GM12865 (cell line): ENCODE measurements at places on chromosomes 1 and 21.

GRCh38 chr1:206708058-206708457 lies 23.4 kb downstream of the MAPKAPK2 start:
- DNase-seq = peak; percentile 69

DNA sequence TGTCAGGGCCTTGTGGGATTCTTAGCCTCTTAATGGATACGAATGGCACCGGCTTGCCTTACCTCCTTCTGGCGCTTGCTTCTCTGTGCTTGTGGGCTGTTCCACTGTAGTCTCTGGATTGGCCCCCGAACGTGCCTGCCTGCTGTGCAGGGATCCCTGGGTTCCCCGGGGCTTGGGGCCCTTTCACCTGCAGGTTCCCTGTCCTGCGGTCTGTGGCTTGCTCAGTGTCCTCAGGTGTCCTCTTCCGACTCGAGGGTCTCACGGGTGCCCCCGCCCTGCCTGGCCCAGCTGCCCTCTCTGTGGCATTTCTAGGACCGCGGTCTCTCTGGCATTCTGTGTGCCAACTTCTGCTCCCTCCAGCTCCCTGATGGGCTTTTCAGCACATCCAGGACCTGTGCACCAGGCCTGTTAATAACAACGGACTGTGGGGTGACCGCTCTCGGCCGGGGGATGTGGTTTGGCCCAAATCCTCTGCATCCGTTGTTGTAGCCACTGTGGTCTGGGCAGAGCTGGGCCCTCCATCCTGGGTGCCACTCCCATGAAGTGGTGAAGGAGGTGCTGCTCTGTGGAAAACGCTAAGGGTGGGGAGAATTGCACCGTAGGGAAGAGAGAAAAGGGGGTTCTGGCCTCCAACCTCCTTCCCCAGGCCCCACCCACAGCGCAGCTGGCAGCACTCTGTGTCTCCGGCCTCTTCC lies 12.4 kb downstream of the COL18A1 start:
- DNase-seq = no peak

GRCh38 chr1:34050709-34051485 lies 114.1 kb downstream of the CSMD2 start:
- no peak for DNase-seq

DNA sequence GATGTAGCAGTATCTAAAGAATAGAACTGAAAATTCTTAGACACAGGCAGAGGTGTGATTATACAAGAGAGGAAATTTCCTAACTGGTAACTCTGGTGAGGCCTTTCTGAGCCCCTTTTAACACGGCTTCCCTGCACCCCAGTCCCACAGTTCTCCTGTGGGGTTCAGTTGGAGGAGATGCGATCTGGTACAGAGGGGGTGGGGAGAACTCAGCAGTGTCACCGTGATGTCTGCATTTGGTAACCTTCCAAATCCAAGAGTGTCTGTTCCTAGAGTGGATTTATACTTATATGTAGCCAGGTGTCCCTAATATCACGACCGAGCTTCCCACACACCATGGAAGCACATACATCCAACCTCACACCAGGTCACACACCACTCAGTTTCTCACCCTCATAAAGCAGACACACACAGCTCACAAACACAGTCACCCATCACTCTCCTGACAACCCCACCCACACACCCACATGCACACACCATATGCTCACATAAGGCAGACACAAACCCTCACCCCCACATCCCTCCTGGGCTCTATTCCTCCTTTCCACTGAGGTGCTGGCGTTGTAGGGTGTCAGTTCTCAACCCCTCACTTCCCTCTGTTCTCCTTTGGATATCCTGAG lies 48.5 kb downstream of the RHBG start:
- DNase-seq = no peak

DNA sequence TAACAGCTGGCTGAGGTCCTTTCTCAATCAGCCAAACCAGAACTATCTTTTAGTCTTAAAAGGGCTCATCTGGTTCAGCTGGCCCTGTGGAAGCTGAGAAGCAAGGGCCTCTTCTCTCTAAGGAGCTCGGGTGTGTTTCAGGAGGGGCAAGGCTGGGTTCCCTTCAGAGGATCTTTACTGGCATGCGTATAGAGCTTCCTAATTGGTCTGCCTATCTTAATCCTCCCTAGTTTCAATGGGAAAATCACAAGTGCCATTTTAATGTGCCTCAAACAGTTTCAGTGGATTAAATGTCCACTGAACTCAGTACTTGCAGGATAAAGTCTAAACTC lies 81.5 kb upstream of the LBR start:
- no peak for DNase-seq
